ENCODE measurements at places on chromosomes 13 and 19.

- no peak for DNase-seq
Measured at GRCh38 chr13:89609318-89609717, 1738.2 kb upstream of the MIR17HG start.

DNA sequence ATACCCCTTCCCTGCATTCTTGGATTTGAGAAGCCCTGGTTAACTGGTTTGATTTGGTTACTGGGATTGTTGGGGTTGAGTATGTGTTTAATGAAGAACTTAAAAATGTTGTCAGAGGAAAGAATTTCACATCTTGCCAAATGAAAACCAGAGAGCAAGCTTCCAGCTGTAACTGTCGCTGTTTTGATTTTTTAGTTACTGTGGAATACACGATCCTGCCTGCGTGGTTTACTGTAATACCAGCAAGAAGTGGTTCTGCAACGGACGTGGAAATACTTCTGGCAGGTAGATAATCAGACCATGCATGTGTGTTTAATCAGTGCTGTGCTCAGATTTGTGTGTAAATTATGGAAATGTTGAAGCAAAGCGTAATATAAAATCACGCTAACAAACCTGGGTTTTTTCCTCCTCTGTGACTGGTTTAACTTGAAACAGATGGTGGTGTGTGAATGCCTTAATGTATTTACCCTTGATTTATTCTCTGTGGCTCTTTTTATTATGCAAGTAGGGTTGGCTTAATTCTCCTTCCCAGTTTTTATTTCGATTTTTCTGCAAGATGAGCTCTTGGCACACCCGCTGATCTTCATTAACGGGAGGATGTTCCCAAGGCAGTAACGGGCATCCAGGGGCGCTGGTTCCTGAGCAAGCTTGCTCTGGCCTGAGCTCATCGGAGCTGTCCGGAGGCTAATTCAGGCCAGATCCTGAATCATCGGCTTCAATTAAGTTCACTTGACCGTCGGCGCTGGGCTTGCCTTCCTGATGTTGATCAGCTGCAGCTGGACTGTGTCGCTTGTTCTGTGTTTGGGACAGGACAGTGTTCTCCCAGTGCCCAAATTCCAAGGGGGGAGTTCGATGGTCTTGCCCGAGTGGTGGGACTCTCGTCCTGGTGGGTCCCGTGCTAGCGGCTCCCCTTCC, 16.0 kb downstream of the UPF1 start:
- no peak for DNase-seq

GRCh38 chr13:110419946-110420345, 112.9 kb downstream of the COL4A2 start:
- no peak for DNase-seq

DNA sequence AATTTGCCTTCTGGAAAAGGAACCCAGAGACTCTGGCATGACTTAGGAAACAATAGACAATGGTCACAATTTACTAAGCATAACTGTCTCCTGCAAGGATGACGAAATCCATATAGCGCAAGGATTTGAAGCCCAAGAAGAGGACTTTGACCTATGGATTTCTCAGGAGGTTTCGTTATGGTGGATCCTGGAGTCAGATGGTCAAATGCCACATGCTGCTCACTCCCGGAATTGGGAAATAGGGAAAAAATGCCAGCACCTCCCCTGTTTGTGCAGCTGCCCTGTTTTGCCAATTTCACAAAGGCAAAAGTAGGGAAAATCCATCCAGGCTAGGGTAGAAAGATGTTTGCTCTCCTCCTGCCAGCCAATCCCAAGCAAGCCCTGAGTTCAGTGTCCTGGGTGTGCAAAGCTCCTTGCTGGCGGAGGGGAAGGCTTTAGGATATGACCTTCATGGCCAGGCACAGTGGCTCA, 23.4 kb downstream of the RDH8 start:
- DNase-seq = no peak

- no peak for DNase-seq
Measured at GRCh38 chr13:76523740-76524340, 362.4 kb downstream of the KCTD12 start.

- peak; percentile 28 for DNase-seq
Measured at GRCh38 chr19:4969772-4970531, 1.0 kb downstream of the KDM4B start.

GRCh38 chr19:498977-499623, 2.8 kb downstream of the MADCAM1 start:
- DNase-seq = no peak

DNA sequence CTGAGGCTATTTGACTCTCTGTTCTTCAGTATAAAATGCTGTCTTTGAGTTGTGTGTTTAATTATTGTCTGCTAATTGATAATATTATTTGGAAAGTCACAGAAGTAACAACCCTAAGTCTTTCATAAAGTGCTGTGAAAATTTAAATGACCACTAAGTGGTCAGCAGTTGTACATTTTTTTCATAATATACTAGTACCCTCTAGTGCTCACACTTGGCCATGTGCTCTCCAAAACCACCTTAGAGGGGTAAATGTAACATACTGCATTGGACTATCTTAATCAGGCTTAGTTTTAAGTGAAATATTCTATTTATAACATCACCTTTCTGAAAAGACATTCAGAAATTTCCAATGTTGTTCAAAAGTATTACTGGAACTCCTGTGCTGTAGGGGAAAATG, 745.3 kb downstream of the GPC5 start:
- no peak for DNase-seq

GRCh38 chr13:41267106-41267505, 3.7 kb upstream of the MTRF1 start:
- no peak for DNase-seq

GRCh38 chr13:106534639-106535551, 567 bp downstream of the EFNB2 start:
- no peak for DNase-seq

DNA sequence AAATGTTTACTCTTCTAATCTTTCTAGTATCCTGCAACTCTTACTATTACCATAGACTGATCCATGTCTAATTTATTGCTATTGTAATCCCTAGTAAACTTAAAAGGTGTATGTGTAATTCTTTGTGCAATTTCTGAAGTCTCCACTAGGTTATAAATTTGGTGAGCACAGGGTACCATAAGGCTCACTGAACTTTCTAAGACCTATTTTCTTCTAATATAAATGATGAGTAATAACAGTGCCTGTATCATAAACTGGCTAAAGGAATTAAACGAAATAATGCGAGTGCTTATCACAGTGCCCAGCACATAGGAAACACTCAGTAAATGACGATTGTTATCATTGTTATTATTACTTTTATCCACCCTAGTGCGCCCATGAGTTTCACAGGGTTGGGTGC, 119.1 kb downstream of the KLF12 start:
- DNase-seq = no peak

GRCh38 chr19:47680858-47681332, 32.3 kb upstream of the EHD2 start:
- no peak for DNase-seq

GRCh38 chr19:45677351-45678230, 9.6 kb downstream of the GIPR start:
- peak; percentile 84 for DNase-seq

GRCh38 chr19:3186891-3187661, 1.3 kb downstream of the NCLN start:
- no peak for DNase-seq

- no peak for DNase-seq
Measured at GRCh38 chr19:49229416-49229815, 71.8 kb downstream of the TRPM4 start.

DNA sequence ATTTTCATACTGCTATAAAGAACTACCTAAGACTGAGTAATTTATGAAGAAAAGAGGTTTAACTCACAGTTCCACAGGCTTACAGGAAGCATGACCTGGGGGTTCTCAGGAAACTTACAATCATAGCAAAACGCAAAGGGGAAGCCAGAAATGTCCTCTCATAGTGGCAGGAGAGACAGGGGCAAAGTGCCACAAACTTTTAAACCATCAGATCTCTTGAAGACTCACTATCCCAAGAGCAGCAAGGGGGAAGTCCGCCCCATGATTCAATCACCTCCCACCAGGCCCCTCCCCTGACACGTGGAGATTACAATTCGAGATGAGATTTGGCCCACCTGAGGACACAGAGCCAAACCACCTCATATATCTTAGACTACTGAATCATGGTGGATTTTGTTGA, 198.7 kb downstream of the KCTD12 start:
- DNase-seq = no peak

DNA sequence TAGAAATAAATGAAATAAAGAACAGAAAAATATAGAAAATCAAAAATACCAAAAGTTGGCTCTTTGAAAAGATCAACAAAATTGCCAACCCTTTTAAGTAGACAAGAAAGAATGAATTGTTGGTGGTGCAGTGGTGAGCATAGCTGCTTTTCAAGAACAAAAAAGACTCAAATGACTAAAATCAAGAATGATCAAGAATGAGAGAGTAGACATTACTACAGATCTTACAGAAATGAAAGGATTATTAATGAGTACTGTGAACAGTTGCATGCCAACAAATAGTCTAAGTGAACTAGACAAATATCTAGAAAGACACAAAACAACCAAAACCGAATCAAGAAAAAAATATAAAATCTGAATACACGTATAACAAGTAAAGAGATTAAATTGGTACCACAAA, 53.9 kb downstream of the FNDC3A start:
- DNase-seq = peak; percentile 24

All from activated CD4-positive, alpha-beta T cell treated with anti-CD3 and anti-CD28 coated beads, Interleukin-2, Interleukin-6, amounts not matched to agents 100 ng/mL and 50 ng/mL, durations not matched to agents 16 hours and 8 hours (primary cell).